Dermis microvascular lymphatic vessel endothelial cell (primary cell): ENCODE measurements at places on chromosomes 16 and 17. TPM values are rescaled to one million over a fixed set of nuclear protein-coding genes. Genes with fewer than 3 reads are reported as not detected.

FZD2 gene
- total RNA-seq, result 0.39 and 0.51 TPM in 2 replicates

WNT9B gene
- total RNA-seq, result not detected in 2 replicates

MYH2 gene
- not detected in 2 replicates for total RNA-seq

C17orf78 gene
- total RNA-seq, result not detected in 2 replicates

STUB1 gene
- total RNA-seq, result 78.6 and 85.8 TPM in 2 replicates

CPNE7 gene
- 0.25 and 2.4 TPM in 2 replicates for total RNA-seq

GRCh38 chr16:47310792-47311211 lies 150.1 kb downstream of the ITFG1 start:
- no peak for DNase-seq

DNA sequence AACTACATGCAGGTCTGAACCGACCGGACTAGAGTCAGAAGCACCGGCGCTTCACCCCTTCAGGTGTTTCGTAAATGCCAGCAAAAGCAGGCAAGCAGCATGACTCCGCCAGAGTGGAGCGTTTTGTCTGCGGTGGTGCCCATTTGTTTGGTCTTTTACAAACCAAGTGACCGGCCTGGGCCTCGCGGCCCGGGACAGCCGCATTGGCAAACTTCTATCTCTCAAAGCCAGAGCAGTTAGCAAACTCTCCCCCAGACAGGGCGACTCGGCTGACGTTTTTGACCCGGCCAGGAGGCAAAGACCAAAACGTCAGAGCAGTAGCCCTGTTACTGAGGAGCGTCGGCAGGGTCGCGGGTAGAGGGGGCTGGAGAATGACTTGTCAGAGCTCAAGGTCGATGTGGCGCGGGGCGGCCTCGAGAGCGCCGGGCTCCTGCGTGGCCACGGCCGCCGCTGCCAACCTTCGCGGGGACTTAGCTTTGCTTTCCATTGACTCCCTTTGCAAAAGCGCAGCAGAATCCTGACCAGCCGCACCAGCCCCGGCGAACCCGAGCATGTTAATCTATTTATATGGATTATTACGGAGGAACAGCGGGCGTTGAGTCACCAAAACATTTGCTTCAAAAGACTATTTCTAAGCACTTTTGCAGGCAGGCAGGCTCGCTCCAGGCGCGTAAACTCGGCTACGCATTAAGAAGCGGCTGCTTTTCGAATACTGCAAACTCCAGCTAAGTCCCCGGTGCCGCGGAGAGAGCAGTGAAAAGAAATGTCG lies 763 bp upstream of the SOX9 start:
- DNase-seq, result no peak

DNA sequence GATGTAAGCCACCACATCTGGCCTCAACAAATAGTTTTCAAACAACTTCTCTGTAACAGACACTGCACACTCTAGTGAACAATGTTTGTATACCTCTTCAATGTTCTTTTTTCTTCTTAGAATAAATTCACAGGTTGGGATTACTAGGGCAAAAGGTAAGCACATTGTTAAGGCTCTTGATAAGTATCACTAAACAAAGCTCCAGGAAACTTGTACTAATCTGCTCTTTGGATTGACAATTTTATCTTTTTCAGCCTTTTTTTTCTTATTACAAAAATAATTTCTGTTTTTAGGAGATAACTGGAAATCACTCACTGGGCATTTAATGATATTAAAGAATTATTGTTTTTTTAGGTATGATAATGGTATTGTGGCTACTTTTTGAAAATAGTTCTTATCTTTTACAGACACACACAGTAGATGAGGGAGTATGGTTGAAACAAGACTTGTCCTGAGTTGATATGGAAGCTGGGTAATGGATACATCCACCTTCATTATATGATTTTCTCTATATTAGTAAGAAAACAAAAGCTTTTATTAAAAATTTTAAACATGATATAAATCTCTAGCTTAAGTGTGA lies 7.7 kb upstream of the MPRIP start:
- no peak for DNase-seq

- DNase-seq, result no peak
Observed at GRCh38 chr17:78166416-78166815, 2.0 kb upstream of the SYNGR2 start.

GRCh38 chr16:86567701-86568581 lies 1.3 kb downstream of the FOXC2 start:
- no peak for DNase-seq

DNA sequence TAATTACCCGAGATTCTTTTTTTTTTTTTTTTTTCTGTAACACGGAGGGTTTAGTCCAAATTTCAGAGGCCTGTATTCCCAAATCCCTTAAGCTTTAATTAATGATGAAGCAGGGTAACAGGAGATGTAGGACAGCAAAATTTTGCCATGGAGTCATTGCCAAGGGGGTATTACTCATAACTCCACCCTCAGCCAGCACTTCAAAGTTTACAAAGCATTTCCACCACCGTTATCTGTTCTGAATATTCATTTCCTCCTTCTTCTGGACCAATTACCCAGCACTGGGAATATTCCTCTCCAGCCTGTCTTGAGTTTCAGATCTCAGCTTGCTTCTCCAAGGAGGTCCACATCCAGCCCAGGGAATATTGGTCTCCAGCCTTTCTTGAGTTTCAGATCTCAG lies 747.5 kb upstream of the EEF2KMT start:
- DNase-seq, result no peak

DNA sequence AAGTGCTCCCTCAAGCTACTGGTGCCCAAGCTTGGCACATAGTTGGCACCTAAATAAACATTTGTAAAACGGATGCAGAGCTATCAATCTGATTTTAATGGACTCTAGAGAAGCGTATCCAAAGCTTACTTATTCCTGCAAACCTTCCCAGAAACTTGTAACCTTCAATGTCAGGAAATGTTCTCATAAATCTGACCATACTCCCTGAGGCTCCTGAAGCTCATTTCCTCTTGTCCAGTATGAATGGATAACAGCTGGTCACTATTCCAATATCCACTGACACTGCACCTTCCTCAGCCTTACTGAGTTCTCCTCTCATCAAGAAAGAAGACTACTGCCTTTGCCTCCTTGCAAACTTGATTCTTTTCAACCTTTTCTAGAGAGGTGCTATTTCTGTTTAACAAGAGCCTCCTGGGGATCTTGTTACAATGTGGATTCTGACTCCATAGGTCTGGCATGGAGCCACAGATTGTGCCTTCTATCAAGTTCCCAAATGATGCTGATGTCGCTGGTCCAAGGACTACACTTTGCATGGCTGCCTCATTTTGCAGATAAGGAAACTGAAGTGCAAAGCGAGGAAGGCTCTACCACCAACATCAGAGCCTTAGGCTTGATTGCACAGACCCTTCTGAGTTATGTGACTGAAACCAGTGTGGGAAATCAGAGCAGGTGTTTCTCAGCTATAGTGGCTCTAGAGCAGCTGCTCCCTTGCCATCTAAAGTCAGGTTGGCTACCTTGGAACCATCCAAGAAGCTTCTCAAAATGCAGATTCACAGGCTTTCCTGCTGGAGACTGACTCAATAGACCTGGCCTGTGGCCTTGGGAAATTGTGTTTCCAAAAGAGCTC lies 377.8 kb downstream of the SOX9 start:
- no peak for DNase-seq

- DNase-seq, result no peak
Observed at GRCh38 chr17:79537061-79537460, 73.8 kb downstream of the RBFOX3 start.

- no peak for DNase-seq
Observed at GRCh38 chr17:65977041-65977440, 214.9 kb downstream of the CEP112 start.

- no peak for DNase-seq
Observed at GRCh38 chr16:87739801-87740200, 26.0 kb downstream of the KLHDC4 start.

DNA sequence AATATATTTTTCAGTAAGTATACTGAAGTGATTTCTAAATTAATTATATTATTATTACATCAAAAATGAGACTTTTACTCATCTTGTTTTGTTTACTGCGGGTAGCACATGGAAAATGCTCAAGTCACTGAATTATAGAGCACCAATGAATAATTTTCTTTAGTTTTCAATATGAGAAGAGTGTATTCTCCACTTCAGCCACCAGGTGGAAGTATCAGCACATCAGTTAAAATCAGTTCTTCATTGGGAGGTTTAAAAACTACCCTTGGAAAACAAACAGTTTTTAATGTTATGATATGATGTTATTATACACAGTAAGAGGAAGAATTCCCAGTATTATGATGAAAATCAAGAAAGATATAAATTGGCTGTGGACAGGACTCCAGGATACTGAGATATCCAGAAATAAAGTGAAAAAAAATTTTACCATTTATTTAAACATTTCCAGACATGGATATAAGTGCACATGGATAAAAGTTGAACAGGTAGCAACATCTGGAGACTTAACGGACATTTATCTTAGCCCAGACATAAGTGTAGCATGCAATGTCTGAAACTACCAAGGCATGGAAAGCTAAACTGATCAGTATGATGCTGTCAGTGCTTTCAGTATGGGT lies 467.3 kb downstream of the KCNJ2 start:
- peak; percentile 43 for DNase-seq

DNA sequence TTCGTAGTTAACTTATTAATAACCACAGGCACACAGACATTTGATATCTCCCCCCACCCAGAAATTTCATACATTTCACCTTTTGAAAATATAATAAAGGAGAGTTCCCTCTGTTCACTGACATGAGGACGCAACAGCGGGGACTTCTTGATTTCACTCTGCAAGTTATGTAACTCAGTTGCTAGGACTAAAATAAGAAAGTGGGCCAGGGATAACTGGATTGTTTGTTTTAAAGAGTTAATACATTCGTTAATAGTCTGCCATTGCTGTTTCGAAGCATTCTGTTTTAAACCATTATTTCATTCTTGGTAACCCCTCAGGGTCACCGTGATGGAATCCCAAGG lies 1.2 kb downstream of the RHOT1 start:
- no peak for DNase-seq

GRCh38 chr16:17433577-17434451 lies 36.9 kb downstream of the XYLT1 start:
- no peak for DNase-seq

DNA sequence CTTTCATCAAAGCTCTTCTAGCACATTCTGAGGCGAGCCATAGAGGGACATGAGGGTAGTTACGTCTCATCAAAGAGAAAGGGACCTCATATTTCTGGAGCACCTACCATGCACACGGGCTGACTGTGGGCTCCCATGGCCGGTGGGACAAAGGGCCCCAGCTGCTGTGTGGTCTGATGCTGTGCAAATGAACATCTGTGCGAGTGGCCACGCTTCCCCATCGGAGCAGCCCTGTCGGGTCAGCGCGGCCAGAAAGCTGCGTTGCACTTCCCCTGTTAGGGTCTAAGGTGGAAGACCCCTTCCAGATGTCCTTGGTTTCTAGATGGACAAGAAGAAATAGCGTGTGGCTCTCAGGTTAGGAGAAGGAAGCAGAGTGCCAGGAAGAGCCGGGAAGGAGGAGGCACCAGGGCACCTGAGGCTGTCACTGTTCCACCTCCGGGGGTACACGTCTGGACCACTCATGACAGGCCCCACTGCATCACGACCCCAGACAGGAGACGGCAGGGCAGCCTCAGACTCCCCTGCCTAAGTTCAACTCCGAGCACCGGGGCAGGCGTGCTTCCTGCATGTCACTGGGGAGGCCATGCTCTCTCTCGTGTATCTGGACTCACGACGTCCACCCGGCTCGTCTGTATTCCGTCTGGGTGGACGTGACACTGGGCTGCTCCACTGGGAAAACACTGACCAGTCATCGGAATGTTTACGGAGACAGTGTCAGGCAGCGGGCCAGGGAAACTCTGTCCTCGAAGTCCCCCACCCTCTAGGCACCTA lies 8.5 kb upstream of the BAIAP2 start:
- no peak for DNase-seq

GRCh38 chr17:35521150-35521549 lies 16.3 kb downstream of the SLFN12L start:
- no peak for DNase-seq

DNA sequence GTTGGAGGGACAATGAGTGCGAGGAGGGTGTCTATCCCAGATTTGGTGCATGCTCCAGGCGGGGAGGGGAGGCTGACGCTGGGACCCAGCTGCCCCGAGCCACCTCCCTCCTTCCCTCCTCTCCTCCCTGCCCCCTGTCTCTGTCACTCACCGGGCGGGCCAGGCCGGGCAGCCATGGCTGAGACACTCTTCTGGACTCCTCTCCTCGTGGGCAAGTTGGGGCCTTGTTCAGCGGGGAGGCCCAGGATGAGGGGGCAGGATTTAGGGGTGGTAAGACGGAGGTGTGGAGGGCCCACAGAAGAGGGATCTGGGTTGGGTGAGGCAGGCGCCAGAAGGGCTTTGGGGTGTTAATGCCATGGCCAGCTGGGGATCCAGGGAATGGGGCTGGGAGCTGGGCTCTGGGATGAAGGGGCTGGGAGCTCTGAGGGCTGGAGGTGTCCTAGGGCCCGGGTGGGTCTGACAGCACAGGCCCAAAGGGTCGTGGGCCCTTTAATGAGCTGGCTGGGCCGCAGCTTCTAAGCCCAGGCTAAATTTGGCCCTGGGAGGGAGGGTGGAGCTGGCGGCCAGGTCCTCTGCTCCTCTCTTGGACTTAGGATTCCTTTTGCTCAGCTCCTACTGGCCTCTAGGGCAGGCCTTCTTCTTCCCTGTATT lies at the start of gene SGCA:
TSS of gene SGCA (plus strand) at position 139 of the 651 bp plus-strand sequence. CDS start at position 175, 36 bp downstream.
- DNase-seq, result no peak

- DNase-seq, result no peak
Observed at GRCh38 chr17:35679007-35679682, 52.3 kb upstream of the RASL10B start.

GRCh38 chr17:68352041-68352440 lies 60.7 kb downstream of the ARSG start:
- DNase-seq, result no peak

GRCh38 chr16:57559072-57559790 lies 16.8 kb downstream of the ADGRG5 start:
- DNase-seq, result no peak

DNA sequence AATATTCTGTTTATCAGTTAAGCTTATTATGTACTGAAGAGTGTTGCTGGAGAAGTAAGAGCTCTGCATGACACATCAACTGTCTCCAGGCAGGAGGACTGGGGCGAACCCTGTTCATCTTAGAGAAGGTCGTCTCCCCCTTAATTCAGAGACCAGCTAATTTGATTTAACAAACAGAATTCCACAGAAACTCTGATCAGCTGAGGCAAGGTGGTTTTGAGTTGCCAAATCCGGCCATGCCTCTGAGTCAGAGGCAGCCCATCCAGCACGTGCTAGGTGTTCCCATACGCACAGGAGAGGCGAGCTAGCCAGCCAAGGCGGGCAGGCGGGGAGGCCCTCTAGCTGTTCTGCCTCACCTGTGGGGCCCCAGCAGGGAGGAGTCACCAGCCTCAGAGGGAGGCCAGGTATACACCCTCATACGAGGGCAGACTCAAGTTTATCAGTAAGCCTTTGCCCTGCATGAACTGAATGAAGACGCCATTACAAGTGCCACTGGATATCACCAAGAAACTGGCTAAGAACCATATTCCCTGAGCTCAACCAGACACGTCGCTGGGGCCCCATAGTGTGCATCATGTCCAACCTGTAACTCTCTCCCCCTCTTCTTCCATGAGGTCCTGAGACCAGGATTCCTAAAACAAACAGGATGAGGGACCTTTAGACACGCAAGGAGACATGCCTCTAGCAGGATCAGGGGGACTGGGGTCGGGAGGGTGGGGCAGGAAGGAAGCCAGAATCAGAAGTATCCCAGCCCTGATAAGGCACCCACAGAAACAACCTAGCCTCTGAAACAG lies 25.7 kb downstream of the STAT5A start:
- no peak for DNase-seq
